ENCODE measurements at places on chromosomes 5 and 9.

GRCh38 chr9:72092820-72093219, 32.4 kb upstream of the C9orf57 start:
- no peak for DNase-seq

DNA sequence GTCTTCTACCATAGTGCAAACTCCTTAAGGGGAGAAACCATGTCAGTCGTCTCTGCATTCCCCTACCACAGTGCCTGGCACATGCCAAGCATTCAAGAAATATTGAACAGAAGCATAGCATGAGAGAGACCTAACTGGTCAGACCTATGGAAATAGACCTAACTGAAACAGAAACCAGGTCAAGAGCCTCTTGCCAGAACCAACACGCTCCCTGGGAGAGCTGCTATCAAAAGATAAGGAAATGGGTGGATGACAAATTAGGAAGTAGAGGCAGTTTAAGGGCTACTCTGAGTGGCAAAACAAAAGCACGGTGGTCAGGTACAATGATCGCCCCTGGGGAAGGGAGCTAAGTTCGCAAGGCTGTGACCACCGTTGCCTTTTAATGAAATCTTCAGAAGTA, 66.0 kb upstream of the SMIM15 start:
- no peak for DNase-seq

DNA sequence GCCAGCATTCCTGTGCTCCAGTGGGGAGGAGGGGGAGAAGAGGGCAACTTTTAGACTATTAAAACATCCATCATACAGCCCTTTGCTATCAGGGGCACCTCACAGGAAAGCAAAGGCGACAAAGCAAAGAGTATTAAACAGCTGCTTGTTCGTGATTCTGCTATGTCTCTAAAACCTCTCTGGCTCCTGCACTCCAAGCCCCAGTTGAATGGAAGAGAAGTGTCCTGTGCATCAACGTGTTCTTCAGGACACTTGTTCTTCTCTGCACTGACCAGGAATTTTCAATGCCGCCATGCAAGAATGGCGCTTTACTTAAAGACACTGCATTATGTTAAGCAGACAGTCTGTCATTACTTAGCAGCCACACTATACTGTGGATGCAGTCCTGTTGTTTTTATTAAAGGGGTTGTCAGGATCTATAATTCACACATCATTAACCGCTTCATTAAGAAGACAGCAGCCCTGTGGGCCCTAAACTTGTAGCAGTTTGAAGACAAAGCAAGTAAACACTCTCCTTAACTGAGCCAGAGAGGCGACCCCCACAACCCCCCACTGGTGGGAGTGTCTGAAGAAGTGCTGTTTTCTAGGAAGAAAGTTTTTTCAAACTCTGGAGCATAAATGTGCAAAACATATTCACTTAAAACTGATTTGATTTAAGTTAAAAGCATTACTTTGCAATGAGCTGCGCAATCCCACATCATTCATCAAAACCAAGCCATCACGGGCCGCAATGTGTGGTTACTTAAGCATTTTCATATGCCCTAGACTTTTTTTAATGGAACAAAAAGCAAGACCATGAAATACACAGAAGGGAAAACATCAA, 164.5 kb downstream of the ZNF608 start:
- DNase-seq: no peak

- no peak for DNase-seq
These were observed 13.9 kb downstream of the TLR4 start for GRCh38 chr9:117718085-117718484.

GRCh38 chr9:70868041-70868440, 253.4 kb downstream of the TRPM3 start:
- no peak for DNase-seq

- no peak for DNase-seq
These were observed 30.6 kb downstream of the STOM start for GRCh38 chr9:121339437-121339836.

GRCh38 chr5:172503925-172504700, 49.8 kb upstream of the SH3PXD2B start:
- no peak for DNase-seq

DNA sequence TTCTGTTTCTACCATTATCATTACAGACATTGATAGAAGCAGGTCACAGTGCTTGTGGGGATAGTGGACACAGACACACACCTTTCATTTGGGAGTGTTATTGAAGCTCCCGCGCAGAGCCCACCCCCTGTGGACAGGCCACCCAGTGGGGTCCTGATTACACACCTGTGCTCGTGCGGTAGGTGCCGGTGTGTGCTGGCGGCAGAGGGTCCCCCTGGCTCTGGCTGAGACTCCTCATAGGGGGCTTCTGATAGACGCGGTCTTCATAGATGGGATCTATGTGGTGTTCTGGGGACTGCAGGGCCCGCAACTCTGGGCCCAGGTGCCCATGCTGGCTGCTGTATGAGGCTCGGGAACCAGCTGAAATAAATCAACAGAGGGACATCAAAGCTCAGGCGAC, 539.7 kb downstream of the CTNND2 start:
- DNase-seq: no peak

GRCh38 chr5:110956913-110957813, 114.3 kb upstream of the TSLP start:
- no peak for DNase-seq

DNA sequence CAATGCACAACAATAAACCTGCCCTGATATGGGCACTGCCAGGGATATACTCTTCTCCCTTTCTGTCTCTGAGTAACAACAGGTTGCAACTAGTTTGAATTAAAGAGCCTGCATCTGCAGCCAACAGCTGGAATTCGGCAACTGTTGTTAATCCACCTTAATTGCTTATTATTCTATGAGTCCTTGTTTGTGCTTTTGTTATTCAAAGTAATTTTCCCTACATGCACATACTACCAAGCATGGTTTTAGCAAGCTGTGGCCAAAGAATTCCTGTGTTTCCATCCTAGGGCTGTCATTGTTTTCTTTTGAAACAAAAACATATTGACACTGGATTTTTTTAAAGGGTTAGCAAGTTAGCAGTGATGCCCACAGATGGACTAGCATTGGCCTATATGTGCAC, 171.5 kb downstream of the EFNA5 start:
- no peak for DNase-seq
